Activated CD4-positive, alpha-beta T cell treated with anti-CD3 and anti-CD28 coated beads, Interleukin-2, amount 50 U/mL, for 48 hours (primary cell): ENCODE measurements at places on chromosomes 13 and 19.
A peak's percentile ranks its signal among the peaks of the same experiment; 100 is the strongest.

DNA sequence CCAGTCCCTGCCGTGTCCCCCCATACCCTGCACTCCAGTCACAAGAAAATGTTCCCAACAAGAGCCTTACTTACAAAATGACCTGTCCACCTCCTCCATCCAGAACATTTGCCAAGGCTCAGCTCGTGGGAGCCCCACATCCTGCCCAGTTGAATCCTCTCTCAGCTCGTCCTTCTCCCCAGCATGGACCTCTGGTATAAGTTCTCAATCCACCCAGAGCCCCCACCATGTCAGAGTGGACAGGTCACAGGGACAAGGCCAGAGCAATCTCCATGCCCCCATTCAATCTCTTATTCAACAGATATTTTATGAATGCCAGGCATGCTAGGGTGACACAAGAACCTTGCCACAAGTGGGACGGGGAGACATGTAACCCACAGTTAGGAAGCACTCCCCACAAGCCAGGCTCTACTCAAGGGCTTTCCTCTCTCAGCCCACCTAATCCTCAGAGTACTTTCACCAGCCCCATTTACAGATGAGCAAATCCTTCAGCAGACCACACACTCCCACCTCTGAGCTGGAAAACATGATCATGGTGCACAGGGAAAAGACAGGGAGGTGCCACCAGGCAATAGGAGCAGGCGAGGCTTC is 15.1 kb downstream of the DEDD2 start:
- DNase-seq, result no peak

DNA sequence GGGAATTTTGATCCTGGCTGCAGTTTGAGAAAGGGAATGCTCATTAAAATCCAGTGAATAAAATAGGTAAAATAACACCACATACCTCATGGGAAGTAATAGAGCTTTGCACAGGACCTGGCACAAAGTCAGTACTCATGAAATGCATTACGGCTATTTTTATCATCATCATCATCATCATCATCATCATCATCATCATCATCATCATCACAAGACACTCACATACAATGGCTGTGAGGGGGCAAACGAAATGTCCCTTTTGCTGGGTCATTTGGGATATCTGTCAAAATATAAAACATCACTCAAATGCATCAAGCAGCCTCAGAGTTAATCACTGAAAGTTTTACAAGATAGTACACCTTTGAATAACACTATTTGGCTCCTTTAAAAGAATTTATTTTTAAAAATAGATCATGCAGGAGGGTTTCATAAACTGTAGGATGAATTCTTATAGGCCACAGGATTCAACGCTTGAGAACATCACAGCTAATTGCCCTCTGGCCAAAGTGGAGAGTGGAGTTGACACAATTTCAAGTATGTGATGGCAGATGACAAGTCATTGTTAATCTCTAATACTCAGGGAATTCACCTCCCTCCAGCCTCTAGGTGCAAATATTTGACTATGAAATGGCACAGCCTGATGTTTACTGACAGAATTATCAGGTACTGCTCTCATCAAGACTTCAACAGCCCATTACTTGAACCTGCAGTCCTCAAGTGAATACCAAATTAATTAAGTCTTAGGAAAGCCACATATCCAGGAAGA is 14.2 kb upstream of the ZNF599 start:
- DNase-seq, result no peak

DNA sequence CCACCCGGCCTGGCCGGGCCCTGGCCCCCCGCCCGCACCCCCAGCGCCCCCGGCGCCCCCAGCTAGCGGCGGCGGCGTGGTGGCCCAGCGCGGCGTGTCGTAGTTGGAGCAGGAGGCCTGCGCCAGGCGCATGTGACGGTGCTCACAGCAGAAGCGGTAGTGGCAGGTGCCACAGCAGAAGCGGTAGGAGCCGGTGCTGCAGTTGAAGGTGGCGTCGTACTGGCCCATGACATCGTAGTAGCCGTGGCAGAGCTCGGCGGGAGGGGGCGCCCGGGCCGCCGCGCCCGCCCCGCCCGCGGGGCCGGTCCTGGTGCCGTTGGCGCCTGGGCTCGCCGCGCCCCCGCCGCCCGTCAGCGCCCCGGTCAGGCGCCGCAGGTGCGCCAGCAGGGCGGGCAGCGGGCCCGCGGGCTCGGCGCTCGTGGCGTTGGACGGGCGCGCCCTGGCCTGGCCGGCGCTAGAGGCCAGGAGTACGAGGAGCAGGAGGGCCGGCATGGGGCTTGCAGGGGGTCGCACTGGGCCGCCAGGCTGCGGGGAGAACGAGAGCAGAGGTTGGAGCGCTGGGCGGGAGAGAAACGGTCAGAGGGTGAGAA is 633 bp downstream of the SHISA7 start:
- DNase-seq, result no peak

GRCh38 chr13:109779876-109780510 is 6.4 kb downstream of the IRS2 start:
- no peak for DNase-seq

- no peak for DNase-seq
These were observed 400.5 kb upstream of the GPC6 start for GRCh38 chr13:92825938-92826596.

DNA sequence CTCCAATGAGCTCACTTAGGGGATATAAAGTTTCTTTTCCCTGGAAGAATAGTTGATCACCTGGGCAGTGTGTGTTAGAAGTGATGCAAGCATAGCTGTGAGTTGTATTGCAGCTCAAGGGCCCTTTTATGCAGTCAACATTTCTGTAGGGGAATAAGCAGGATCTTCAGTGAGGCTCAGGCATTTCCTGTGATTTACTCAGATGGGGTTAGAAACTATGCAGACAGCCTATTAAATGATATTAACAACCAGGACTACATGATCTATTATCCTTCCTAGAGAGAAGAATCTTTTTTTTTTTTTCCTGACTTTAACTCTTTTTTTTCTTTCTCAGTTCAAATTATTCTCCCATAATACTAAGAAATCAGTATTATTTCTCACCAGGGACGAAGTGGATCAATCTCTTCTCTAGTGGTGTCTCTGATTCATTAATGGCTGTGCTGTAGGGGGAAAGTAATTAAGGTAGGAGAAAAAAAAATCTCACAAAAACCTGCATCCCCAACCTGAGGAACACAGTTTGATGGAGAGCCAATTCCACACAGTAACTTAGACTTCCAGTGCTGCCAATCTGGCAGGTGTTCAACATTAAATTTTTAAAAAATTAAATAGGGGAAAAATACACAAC is 126.4 kb upstream of the SLC10A2 start:
- no peak for DNase-seq

- DNase-seq, result no peak
These were observed 34.4 kb downstream of the STARD13 start for GRCh38 chr13:33251131-33251661.

DNA sequence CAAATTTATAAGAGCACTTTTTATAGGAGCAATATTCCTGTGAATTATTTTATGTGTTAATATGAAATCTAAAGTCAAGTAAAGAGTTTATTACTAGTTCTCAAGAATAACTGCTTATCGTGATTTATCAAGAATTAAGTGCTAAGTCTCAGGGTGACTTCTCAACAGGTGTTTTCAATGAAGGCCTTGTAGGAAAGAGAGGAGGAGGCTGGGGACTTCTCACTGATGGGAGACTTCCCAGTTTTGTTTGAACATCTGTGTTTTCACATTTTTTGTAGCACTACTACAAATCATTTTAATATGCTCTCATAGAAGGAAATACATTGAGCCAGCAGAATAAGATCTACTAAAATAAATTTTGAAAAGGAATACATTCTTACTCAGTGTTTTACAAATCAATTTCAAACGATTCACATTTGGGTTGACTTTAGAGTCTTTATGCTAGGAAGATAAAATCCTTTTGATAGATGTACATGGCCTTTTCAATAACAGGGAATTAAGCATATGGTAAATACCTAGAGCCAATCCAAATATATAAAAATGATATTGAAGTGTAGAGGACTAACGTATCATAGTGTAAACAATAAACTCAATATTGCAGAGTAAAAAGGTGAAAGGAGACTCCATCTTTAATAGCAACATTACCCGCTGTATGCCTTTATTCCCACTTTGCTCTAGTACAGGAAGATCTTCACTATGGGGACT is 6.8 kb downstream of the PCDH17 start:
- DNase-seq, result no peak

GRCh38 chr19:3721131-3721886 is 13.1 kb downstream of the TJP3 start:
- DNase-seq, result peak; percentile 94

DNA sequence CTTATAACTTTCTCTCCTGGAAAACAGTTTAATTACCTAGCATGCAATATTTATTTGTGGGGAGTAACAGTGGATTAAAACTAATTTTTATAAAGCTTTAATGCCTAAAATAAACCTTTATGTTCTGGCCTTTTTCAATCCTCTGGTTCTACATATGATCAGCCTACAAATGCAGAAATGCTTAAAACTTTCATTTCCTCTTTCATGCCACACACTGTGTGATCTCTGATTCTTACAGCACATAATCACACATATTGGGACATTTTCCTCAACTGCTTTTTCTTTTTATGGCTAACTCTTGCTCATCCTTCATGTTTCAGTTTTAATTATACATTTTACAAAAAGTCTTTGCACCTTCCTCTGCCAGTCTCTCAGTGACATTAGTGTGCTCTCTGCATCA is 910.8 kb upstream of the SLITRK6 start:
- DNase-seq, result no peak

- no peak for DNase-seq
These were observed 71.8 kb upstream of the STK24 start for GRCh38 chr13:98648686-98649085.

- no peak for DNase-seq
These were observed 2.3 kb upstream of the DOCK6 start for GRCh38 chr19:11264452-11265176.

DNA sequence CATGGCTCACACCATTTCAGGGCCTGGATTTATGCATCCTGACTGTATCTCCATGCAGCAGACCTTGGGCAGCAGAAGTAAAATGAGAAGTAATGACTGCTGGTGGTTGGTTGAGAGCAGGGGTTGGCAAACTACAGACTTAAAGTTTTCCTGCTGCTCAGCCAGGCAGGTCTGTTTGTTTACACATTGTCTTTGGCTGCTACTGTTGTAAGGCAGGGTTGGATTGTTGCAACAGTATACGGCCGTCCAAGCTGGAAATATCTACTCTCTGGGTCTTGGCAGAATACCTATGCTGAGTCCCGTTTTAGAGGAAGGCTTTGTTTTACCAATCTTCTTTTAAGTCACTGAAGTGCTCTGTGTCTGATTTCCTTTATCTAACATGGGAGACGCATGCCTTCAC is 13.5 kb downstream of the SNRNP70 start:
- no peak for DNase-seq

GRCh38 chr19:8209462-8210378 is 550 bp downstream of the CERS4 start:
- peak; percentile 80 for DNase-seq

DNA sequence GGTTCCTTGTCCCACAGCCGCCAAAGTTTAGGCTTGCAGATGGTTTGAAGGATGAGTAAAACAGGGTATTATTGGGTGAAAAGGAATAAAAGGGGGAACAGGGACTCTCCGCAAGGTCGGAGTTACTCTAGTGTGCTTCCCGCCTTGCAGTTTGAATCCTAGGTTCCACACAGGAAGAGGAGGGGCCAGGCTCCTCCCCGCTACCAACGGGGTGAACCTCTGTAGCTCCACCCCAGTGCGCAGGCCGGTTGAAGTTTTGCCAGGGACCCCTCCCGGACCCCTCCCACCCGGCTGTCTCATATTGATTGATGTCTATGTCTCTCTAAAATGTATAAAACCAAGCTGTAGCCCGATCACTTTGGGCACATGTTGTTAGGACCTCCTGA is 11.6 kb upstream of the GTF2F2 start:
- peak; percentile 4 for DNase-seq

- DNase-seq, result peak; percentile 95
These were observed 7.5 kb upstream of the ARHGEF18 start for GRCh38 chr19:7340959-7341837.

- no peak for DNase-seq
These were observed 395.9 kb downstream of the KCNRG start for GRCh38 chr13:50410921-50411746.

- DNase-seq, result no peak
These were observed 36.7 kb upstream of the STK24 start for GRCh38 chr13:98613591-98613990.

DNA sequence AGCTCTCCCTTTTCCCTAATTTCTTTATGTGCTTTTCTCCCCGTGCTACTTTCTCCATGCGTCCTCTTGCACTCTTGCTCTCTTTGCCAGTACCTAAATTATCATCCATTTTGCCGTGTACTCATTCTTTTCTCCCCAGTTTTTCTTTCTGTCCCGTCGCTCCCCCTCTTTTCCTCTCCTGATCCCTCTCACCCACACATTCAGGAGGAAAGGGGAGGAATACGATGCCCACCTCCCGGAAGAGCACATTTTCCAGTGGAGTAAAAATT is 821 bp downstream of the ZNF616 start:
- DNase-seq, result no peak

DNA sequence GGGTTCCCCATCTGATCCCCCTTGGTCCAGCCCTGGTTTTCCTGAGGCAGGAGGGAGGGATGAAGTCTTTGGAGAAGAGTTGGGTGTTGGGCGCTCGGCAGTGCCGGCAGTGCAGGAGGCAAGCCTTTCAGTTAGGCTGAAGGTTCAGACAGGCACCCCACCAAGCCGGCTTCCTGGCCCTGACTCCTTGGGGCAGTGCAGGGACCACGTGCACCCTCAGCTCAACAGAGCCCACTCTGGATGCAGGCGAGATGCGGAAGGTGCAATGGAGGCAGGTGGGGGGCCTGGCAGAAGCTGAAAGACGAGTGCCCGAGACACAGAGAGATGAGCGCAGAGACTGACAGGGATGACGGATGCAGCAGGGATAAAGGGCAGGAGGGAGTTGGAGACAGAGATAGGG is 11.1 kb downstream of the MAMSTR start:
- no peak for DNase-seq

DNA sequence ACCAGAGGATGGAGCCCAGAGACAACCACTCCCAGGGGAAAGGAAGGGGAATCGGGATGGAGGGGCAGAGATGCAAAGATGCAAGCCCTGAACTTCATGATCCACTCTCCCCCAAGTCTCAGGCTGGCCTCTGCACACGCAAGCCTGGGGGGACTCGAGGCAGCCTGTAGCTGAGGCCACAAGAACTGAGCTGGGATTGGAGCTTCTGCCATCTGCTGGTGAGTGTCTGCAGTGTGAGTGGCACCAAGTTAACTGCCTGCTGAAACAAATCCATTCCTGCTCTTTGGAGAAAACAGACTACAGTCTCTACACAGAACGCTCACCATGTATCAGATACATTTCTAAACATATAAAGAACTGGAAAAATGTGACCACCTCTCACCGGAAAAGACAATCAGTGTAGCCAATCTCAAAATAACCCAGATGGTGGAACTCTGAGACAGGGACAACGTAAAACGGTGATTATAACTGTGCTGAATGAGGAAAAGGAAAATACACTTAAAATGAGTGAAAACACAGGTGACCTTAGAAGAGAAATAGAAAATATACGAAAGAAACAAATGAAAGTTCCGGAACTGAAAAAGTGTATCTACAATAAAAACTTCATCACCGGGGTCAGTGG is 62.1 kb downstream of the KLF2 start:
- peak; percentile 55 for DNase-seq

GRCh38 chr19:28166025-28166424 is 1046.9 kb downstream of the UQCRFS1 start:
- no peak for DNase-seq
